ENCODE measurements at places on chromosomes 3 and 15.

DNA sequence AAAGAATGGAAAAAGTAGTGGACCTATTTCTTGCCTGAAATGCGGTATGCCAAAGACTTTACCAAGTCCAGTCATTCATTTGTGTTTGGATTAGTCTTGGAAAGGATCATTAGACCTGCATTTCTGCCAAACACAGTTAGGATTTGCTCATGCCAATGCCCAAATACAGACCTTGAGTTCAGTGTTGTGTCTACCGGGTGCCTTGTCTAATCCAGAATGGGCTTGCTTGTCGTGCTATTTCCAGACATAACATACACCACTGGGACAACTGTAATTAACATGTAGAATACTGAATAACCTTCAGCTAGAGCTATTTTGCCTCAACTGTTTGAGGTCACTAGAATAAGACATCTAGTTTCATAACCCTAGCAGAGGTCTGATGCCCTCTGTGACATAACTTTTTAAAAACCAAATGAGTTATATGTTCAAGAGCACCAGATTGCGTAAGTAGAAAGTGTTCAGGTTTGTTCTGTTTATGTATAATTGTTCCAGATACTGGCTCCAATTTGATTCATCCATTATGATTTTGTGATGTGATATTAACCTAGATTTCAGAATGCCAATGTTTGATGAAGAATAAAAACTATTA, 145.3 kb upstream of the DPH6 start:
- no peak for DNase-seq

GRCh38 chr3:101117980-101118379, 124.8 kb upstream of the ABI3BP start:
- DNase-seq: no peak

GRCh38 chr15:63953524-63953923, 92.8 kb downstream of the DAPK2 start:
- DNase-seq: no peak

GRCh38 chr3:56823984-56824703, 22.4 kb upstream of the ARHGEF3 start:
- no peak for DNase-seq

DNA sequence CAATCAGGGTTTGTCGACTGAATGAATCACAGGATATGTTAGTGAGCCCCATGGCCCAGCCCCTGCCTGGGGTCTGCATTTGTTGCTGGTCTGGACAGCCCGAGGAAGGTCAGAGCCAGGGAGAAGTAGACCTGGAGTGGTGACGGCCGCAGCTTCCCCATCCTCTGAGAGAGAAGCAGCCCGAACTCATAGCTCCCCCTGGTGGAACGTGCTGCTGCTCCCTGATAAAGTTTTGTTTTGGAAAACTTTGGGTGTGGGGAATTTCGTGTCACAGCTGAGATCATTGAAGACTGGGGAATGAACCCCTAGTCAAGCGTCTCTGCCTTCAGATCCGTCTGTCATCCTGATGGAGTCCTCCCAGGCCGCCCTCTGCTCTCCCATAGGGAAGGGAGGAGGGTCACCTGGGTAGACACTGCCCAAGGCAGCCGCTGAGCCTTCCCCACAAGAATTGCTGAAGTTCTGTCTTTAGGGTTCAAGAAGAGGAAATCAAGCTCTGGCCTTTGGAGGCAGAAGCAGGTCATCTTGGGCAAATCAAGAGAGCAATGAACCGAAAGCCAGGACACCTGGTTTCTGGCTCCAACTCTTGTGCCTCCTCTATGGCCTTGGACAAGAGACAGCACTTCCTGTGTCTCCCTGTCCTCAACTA, 60.5 kb downstream of the GLDN start:
- DNase-seq: no peak

- DNase-seq: no peak
These were observed 17.5 kb downstream of the USP13 start for GRCh38 chr3:179670311-179670710.

GRCh38 chr15:77518458-77518857, 97.8 kb downstream of the HMG20A start:
- no peak for DNase-seq

- DNase-seq: no peak
These were observed 7.7 kb downstream of the CCDC54 start for GRCh38 chr3:107384907-107385306.

DNA sequence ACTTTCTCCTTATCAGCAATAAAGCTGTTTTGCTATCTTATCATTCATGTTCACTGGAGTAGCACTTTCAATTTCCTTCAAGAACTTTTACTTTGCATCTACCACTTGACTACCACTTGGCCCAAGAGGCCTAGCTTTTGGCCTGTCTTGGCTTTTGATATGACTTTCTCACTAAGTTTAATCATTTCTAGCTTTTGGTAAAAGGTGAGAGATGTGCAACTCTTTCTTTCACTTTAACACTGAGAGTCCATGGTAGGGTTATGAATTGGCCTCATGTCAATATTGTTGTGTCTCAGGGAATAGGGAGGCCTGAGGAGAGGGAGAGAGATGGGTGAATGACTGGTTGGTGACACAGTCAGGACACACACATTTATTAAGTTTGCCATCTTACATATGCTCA, 31.0 kb upstream of the FAM3D start:
- DNase-seq: no peak

DNA sequence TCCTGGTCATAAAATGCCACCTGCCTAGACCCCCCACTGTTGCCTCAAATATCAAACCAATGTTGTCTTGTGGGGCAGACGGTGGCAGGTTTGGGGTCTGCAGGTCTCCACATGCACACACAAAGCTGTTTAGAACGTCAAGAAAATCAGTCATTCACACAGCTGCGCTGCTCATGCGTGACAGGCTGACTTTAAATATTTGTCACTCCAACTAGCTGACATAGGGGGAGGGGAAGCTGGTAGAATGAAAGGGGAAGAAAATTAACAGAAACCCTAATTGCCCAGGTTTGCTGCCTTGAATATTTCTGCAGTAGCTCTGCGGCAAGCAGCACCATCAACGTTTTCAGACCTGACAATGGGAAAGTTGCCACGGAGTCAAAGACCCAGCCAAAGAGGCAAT, 201.8 kb downstream of the ABHD5 start:
- no peak for DNase-seq

DNA sequence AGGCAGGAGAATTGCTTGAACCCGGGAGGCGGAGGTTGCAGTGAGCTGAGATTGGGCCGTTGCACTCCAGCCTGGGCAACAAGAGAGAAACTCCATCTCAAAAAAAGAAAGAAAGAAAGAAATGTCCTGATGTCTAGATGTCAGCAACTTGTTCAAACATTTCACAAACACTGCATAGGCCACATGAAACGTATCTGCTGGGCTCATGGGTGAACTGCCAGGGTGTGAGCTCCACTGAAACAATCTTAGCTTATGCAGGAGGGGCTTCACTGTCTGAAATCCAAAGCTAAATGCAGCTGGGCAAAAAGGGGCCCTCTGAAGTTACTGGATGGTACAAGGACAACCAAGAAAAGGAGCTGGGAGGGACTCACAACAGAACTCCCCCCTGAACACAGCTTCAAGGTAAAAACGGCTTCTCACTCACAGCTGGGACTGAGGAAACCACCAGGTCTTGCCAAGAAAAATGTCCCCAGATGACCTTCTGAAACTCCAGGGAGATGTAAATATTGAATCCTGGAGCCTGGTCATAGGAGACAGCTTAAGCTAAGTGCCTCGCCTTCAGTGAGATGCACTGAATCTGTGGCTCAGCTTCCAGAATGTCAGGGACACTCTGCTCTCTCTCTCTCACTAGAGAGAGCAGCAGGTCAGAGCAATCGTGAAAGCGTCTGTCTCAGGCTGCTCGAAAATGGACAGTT, 31.9 kb downstream of the SEC61A1 start:
- no peak for DNase-seq

GRCh38 chr3:131216801-131217200, 164.8 kb upstream of the NUDT16 start:
- no peak for DNase-seq

DNA sequence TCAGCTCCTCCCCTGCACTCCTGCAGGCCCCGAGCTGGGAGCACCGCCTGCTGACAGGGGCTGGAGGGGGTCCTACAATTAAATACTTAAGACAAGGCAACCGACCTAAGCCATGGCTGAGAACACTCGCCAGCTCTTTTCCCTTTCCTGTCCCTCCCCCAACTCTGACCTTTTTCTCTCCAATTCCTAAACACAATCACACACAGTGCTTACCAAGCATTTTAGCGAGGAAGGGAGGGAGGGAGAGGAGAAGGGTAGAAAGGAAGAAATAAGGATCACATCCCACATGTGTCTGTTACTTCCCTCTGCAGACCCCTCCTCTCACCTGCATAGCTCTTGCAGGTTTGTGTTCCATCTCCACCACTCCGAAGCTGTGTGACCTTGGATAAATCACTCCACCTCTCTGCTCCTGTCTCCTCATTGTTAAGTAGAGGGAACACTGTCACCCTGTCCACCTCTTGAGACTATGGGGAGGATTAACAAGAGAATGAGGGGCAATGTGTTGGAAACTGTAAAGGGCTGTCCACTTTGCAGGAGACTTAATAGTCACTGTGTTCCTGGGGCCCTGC, 63.6 kb downstream of the CYP11A1 start:
- DNase-seq: no peak

GRCh38 chr3:97515076-97515475, 249.5 kb upstream of the ARL6 start:
- no peak for DNase-seq

GRCh38 chr3:78887029-78887428, 880.8 kb downstream of the ROBO1 start:
- DNase-seq: no peak

DNA sequence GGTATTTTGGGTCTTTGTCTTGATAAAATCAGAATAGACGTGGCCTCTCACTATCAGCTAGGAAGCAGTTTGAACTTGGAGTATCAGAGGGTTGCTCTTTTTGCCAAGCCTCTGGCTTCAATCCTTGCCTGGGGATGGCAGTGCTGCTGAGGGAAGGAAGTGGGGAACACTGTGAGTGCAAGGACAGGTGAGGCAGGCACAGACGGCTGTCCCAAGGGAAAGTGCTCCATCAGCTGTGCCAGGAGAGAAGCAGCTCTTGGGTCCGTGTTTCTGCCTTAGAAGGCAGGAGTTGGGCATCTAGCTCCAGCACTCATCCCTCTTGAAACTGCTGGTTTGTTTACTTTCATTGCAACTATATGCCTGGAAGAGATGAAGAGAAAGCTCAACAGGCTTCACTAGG, 33.2 kb downstream of the PML start:
- DNase-seq: no peak

DNA sequence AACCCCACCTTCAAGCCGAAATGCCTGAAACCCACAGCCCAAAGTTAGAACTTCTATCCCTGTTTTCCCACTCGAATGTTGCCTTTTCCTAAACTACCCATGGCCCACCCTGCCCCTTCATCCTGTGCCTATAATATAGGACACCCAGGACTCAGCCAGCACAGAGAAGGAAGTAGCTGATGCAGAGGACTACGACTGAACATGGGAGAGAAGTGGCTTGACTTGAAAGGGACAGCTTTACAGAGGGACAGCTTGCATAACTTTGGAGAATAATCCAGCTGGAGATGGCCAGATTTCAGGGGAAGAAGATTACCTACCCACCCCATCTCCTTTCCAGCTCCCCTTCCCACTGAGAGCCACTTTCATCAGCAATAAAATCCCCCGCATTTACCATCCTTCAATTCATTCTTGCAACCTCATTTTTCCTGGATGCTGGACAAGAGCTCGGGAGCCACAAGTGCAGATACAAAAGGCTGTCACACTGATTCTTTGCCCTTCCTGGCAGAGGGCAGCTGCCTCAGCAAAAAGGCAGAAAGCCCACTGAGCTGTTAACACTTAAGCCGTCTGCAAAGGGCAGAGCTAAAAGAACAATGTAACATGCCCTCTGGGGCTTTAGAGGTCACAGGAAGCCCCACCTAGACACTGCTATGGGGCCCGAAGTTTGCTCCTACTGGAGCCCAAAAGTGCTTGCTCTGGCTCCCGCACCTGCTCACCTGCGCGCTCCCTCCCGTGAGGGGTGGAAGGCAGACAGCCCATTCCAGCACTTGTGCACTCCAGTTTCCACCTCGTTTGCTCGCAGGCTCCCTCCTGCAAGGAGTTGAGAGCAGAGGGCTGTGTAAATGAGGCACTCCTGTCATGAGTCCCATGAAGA, 224.0 kb downstream of the TBC1D5 start:
- DNase-seq: no peak

Measured in activated naive CD4-positive, alpha-beta T cell treated with Interleukin-2 at 50 U/mL for 16 hours (primary cell).